ENCODE measurements at places on chromosomes 12 and 14.

DNA sequence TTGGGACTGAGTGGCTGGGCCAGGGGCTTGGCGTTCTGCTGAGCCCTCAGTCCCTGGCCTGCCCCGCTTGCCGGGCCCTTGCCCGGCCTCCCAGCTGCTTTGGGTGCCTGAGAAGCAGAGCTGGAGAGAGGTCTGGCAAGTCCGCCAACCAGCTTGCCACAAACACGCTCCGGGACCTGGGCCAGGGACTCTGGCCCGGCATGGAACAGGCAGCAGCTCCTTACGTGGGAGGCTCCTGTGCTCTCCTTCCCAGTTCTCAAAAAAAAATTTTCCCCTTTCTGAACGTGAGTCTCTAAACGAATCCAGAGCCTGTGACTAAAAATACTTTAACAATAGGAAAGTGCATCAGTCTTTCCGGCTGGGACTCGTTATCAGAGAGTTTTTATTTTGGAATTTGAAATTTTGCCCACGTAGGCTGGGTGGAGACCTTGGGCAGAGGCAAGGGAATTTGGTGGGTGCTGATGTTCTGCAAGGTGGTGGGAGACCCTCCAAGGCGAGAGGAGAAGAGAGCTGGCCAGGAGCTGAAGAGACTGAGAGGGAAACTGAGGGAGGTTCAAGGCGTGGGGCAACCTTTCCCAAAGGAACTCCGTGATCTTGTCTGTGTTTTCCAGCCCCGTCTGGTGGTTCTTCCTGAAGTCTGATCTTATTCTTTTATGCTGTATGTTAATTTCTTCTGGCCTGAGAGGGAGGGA lies 6.8 kb upstream of the NR4A1 start:
- DNase-seq: no peak

DNA sequence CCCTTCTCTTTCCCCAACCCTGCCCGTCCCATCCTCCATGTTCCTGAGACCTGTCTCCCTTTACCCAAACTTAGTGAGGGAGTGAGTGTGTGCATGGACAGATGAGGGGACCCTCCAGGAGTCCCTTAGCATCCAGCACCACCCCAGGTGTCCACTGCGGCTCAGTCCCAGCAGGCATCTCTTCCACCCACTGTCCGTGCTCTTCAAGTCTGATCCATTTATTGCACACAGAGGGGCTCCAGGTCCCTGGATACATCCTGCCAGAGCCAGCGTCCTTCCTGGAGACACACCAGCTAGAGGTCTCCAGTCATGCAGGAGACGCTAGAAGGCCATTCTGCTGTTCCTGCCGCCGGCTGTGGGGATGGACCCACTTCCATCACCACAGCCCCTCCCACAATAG lies 239.2 kb downstream of the ADGRD1 start:
- DNase-seq: no peak

GRCh38 chr12:109057376-109057775 lies 5.0 kb downstream of the USP30 start:
- no peak for DNase-seq

GRCh38 chr12:43338848-43339526 lies 213.0 kb downstream of the ADAMTS20 start:
- no peak for DNase-seq

DNA sequence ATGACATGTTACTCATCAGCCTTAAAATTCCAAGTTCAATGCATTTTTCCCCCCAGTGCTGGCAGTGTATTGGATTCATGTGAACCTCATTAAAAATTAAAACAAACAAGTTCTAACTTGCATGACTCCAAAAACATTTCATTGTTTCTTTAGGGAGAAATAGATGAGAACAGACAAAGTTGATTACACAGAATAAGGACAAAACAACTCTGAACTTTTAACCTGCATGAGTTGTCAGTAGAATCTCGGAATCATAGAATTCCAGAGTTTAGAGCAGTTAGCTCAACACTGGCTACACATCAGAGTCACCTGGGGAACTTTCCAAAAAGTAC lies 127.5 kb downstream of the TMX1 start:
- DNase-seq: no peak

DNA sequence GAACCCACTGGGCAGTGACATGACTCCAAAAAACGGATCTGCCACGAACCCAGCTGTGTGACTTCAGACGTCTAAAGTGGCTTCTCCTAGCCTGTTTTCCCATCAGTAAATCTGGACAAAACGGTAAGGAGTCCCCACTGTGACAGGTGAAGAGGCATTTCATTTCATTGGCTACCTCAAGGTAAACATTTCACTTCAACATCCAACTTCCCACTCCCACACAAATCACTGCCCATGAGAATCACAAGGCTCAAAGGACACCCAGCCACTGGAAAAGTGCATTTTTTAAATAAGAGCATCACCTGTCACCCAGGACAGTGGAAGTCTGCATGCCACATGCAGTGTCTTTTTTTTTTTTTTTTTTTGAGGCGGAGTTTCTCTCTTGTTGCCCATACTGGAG lies 27.9 kb downstream of the HSP90AA1 start:
- no peak for DNase-seq

DNA sequence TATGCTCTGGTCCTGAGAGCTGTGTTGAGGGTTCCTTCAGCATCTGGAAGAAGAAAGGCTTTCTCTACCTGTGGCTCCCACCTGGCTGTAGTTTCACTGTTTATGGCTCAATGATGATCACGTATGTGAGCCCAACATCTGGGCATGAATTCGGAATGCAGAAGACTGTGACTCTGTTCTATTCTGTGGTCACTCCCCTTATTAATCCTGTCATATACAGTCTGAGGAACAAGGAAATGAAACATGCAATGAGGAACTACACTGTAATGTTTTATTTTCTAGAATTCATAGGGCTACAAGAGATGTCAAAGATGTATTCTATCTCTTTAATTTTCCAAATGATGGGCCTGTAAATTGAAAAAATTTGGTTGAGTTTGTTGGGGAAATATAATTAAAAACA lies 10.8 kb upstream of the OR11G2 start:
- no peak for DNase-seq

DNA sequence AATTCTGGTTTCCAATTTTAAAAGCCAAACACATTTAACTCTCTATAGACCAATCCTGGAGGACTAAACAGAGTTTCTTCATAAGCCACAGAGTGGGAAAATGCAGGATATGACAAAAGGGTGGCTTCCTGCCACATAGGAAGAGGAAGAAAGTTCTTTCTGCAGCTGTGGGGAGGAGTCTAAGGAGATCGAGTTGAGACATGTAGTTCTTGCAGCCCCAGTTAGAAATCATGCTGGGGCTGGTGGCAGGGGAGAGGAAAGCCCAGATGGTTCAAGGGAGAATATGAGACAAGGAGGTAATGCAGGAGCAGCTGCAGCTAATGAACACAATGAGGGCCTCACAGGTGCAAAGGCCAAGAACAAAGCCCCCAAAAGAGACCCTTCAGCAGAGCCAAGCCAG lies 85.0 kb upstream of the ARID2 start:
- no peak for DNase-seq

DNA sequence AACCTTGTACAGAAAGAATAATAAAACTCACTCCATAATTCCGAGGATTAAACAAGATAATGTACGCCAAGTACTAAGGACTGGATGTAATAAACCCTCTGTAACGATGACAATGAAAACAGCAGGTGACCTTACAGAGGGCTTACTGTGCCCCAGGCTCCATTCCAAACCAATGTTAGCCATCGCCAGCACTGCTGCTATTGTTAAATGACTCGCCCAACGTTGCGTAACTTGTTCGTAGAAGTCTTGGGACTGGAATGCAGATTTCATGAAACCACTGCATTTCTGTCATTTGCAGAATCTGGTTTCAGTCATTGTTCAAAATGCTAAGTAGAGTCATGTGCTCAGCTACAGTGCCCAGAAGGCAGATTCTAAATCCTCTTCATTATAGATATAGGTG lies 728 bp upstream of the STON2 start:
- peak; percentile 12 for DNase-seq

DNA sequence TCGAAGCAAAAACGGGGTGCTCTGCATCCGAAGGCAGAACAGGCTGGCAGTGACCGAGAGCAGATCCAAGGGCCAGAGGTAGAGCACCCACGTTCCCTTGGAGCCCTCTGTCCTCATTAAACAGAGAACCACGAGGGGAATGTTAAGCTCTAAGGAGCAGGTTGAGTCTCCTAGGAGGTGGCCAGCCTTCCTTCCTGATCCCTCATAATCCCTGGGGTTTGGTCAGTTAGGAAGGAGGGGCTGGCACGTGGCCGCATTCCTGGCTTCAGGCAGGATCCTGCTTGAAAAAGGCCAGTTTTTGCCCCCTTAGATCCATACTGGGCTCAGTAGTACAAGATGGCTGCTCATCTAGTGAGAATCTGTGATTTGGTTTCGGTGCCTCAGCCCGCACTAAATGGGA lies 57.2 kb downstream of the SLC24A4 start:
- DNase-seq: no peak

DNA sequence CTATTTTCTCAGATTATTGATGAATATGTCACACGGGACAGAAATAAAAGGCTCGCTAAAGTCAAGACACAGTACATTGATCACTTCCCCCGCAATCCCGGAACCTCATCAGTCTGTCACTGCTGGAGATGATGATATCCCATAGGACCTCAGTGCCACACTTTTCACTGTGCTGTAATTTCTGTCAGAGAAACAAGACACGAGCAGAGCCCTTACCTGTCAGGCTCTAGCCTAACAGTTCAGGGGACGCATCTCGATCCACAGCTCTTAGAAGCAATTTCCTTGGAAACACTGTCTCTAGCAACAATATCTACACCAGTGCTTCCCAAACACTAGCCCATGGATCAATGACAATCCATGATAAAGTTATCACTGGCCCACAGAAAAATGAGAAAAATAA lies 140.0 kb downstream of the GRIN2B start:
- DNase-seq: no peak

DNA sequence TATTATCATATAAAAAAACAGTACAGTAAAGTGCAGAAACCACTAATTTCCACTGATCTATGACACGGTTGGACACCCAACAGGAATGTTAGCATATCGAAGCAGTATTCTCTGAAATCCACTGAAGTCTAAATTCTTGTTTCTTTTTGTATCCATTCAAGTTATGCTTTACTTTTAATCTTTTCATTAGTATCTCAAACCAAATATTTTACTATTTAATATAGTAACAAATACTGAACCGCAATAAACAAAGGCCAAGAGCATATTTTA lies 41.1 kb downstream of the ATXN2 start:
- DNase-seq: no peak

- DNase-seq: no peak
These were observed 16.9 kb downstream of the MEG3 start for GRCh38 chr14:100842799-100843198.

DNA sequence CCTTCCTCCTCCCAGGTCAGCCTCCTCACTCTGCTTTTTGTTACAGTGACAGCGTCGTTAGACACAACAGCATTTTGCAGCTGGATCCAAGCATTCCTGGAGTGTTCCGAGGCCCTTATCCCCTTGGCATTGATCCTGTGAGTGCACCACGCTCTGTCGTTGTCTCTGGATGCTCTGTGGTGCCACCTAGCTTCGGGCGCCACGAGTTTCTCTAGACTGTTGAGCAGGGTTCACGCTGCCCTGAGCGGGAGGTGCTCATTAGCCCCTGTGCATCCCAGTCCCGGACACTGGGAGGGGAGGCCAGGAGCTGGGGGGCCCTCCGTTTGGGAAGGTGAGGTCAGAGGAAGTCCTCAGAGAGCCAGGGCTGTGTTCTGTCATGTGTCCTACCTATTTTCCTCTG lies 17.3 kb upstream of the DNAH10 start:
- DNase-seq: no peak

DNA sequence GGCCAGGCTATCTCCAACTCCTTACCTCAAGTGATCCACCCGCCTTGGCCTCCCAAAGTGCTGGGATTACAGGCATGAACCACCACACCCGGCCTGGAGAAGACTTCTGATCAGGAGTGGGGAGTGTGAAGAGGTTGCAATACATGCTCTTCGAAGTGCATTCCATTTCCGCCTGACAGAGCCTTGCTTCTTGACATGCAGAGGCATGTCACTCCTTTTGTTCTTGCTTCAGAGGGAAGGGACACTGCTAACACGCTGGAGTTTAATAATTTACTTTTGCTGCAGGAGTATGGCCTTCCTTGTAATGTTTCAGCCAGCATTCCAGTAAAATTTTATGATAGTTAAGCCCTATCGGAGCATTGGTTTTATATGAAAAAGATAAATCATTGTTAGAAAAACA lies 74.9 kb downstream of the SLC25A47 start:
- DNase-seq: no peak

DNA sequence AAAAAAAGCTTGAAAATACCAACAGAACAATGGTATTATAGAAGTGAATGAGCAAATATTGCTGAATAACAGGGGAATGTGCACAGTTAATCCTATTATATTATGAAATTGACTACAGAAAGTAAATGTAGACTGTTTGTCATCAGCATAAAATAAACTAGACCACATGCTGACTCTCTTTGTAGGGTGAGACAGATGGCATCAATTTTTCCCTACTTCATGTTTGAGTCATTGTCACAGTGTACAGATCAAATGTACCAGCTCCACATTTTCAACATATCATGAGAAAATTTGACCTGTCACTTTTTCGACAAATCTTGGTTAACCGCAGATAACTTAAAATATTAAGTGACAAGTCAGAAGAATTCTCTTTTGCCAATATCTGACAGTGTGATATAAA lies 421.0 kb downstream of the RPL10L start:
- DNase-seq: no peak

GRCh38 chr12:45329238-45329637 lies 113.3 kb downstream of the ANO6 start:
- DNase-seq: no peak

DNA sequence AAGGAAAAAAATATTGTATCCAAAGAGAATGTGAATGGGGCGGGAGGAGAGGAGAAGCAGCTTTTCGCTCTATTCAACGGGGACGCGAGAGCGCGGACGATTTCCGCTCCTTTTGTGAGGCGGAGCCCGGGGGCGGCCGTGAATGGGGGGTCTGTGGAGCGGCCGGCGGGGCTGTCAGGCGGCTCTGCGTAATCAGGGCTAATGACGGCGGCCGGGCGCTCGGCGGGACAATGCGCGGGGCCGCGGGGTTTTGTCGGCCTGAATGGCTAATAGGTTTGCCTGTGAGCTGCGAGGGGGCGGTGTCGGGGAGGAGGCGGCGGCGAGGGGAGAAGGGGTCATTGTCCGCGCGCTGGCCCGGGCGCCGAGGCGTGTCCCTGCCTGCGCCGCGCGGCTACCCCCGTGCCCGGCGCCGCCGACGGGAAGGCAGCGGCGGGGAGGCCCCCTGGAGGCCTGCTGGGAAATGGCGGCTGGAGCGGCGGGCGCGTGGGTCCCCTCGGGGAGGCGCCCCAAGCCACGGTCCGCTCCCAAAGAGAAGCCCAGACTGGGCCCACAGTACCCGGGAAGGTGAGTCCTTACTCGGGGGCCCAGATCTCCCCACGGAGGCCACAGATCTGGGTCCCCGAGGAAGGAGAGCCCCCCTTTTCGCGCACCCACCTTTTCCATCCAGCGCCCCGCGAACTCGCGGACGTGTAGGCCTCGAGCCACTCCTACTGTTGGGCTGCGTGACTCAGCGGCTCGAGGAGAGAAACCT lies 6.0 kb downstream of the SIX6 start:
- DNase-seq: peak; percentile 41

DNA sequence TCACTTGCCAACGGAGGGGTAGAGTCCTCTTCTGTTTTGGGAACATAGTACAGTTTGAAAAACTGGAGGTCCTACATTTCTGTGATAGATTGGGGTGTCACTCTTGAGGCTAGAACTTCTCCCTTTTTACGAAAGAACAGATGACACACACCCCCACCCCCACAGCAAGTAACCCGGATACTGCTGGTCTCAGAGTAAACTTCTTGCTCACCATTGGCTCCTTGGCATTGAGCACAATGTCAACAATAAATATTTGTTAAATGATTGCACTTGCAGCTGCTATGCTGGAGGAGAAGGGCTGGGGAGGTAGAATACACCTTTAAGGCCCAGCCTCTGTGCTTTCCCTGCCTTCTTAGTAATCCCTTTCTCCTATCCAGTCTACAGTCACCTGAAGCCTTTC lies 149.8 kb downstream of the TGFB3 start:
- no peak for DNase-seq

GRCh38 chr12:58252914-58253313 lies 311.5 kb downstream of the ATP23 start:
- DNase-seq: no peak
